ENCODE measurements at places on chromosomes 4 and X.

DNA sequence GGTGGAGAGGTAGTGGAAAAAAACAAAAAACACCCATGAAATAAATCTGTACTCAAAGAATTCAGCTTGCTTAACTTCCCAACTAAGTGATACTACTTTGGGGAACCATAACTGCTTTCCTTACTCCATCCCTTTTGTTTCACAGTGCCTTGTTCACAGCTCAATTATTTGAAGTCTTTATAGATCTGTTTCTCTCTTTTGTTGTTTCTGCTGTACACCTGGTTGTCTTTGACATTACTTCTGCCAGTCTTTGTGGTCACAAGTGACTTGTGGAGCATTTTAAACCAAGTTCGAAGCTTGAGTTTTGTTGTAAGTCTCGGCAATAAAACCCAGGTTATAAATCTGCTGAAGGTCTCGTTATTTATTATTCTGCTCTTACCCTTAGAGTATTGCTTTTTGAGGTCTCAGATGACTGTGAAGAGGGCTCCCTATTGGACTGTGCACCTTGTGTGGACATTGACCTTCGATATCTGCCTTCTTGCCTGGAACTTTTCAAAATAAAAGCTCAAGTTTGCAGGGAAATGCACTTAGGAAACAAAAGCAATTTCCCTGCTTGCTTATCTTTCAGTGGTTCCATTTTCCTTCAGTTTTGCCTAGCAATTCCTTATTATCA is 59.8 kb downstream of the ANK2 start:
- no peak for DNase-seq
- H3K27ac ChIP-seq: no peak overlapping the region
- H3K27me3 ChIP-seq: no peaks in the 10 kb centered on the region
- H3K4me3 ChIP-seq: no peak overlapping the region
- H3K36me3 ChIP-seq: no peaks in the 10 kb centered on the region

- H3K4me3 ChIP-seq: no peak overlapping the region
- DNase-seq: no peak
- no peaks in the 10 kb centered on the region for H3K36me3 ChIP-seq
- H3K27ac ChIP-seq: no peak overlapping the region
Measured at GRCh38 chr4:15907430-15907829, 31.1 kb downstream of the FGFBP1 start.

GRCh38 chr4:42331914-42332368 is 65.3 kb upstream of the SHISA3 start:
- no peaks in the 10 kb centered on the region for H3K27me3 ChIP-seq
- no peaks in the 10 kb centered on the region for H3K4me1 ChIP-seq
- no peak overlapping the region for H3K27ac ChIP-seq
- H3K36me3 ChIP-seq: no peaks in the 10 kb centered on the region
- no peak for DNase-seq

DNA sequence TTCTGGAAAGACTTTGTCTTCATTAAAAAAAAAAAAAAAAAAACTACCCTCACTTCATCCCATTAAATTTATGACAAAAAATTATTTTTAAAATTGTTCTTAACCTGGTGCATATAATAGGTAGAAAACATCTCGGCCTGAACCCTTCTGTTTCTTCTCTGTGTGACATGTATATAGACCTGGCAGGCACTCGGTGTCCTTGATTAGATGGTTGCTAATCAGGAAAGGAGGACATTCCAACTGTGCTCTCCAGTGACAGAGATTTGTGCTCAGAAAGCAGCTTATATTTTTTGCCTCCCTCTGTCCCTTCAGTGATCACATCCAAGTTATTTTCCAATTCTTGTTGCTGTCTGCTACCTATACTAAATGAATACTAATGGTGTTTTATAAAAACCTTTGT is 355.6 kb downstream of the CBLL2 start:
- H3K4me3 ChIP-seq: no peak overlapping the region
- H3K36me3 ChIP-seq: no peaks in the 10 kb centered on the region
- no peak overlapping the region for H3K27ac ChIP-seq
- no peaks in the 10 kb centered on the region for H3K4me1 ChIP-seq
- no peak for DNase-seq

- no peak overlapping the region for H3K4me3 ChIP-seq
- no peaks in the 10 kb centered on the region for H3K27me3 ChIP-seq
- H3K27ac ChIP-seq: no peak overlapping the region
- H3K36me3 ChIP-seq: no peaks in the 10 kb centered on the region
- no peak for DNase-seq
Measured at GRCh38 chrX:4240541-4241194, 527.2 kb upstream of the PRKX start.

- no peaks in the 10 kb centered on the region for H3K36me3 ChIP-seq
- no peak for DNase-seq
- H3K4me1 ChIP-seq: no peaks in the 10 kb centered on the region
- no peak overlapping the region for H3K4me3 ChIP-seq
- H3K27ac ChIP-seq: peak overlapping the region; percentile 14
Measured at GRCh38 chr4:85368240-85368639, 106.7 kb upstream of the ARHGAP24 start.

- H3K27me3 ChIP-seq: no peaks in the 10 kb centered on the region
- H3K27ac ChIP-seq: no peak overlapping the region
- peaks cover 4% of the 10 kb centered on the region for H3K36me3 ChIP-seq
- no peaks in the 10 kb centered on the region for H3K4me1 ChIP-seq
- no peak overlapping the region for H3K4me3 ChIP-seq
- DNase-seq: no peak
Measured at GRCh38 chr4:168221301-168221700, 97.3 kb downstream of the DDX60 start.

GRCh38 chr4:148222991-148223660 is 219.1 kb downstream of the NR3C2 start:
- H3K27me3 ChIP-seq: no peaks in the 10 kb centered on the region
- H3K27ac ChIP-seq: peak overlapping the region; percentile 59
- H3K4me3 ChIP-seq: no peak overlapping the region
- no peaks in the 10 kb centered on the region for H3K36me3 ChIP-seq
- peak; percentile 51 for DNase-seq

DNA sequence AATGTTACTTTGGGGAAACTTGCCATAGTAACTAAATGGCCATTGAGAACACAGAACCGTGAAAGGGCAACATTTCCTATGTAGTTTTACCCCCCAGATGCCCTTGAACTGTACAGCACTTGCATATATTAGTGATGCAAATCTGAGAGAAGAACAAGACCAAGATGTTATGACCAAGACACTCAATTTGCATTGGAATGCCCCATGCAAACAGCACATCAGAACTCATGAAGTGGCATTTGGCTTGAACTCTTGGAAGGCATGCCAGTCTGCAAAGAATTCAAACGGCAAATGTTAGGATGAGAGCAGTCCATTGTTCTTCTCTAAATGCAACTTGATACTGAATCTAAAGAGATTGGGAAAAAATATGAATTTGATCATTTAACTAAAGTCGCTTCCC is 139.4 kb upstream of the CXorf66 start:
- peaks cover 14% of the 10 kb centered on the region for H3K27me3 ChIP-seq
- DNase-seq: no peak
- no peaks in the 10 kb centered on the region for H3K4me1 ChIP-seq
- no peaks in the 10 kb centered on the region for H3K36me3 ChIP-seq

GRCh38 chr4:101540336-101540735 is 193.0 kb upstream of the PPP3CA start:
- H3K4me1 ChIP-seq: no peaks in the 10 kb centered on the region
- H3K4me3 ChIP-seq: no peak overlapping the region
- no peak for DNase-seq
- H3K27ac ChIP-seq: no peak overlapping the region
- H3K27me3 ChIP-seq: no peaks in the 10 kb centered on the region
- H3K36me3 ChIP-seq: no peaks in the 10 kb centered on the region

GRCh38 chr4:1604181-1604705 is 79.9 kb downstream of the FAM53A start:
- H3K27me3 ChIP-seq: no peaks in the 10 kb centered on the region
- DNase-seq: no peak
- H3K4me1 ChIP-seq: no peaks in the 10 kb centered on the region
- no peak overlapping the region for H3K27ac ChIP-seq
- H3K4me3 ChIP-seq: no peak overlapping the region
- no peaks in the 10 kb centered on the region for H3K36me3 ChIP-seq

- no peaks in the 10 kb centered on the region for H3K27me3 ChIP-seq
- H3K4me1 ChIP-seq: no peaks in the 10 kb centered on the region
- H3K36me3 ChIP-seq: no peaks in the 10 kb centered on the region
Measured at GRCh38 chr4:15704129-15704528, 1.3 kb downstream of the BST1 start.

All from pancreas (tissue), 10 donors.